ENCODE measurements at places on chromosomes 4 and X.

GRCh38 chrX:8955511-8955910, 78.4 kb downstream of the FAM9B start:
- H3K27me3 ChIP-seq: no peaks in the 10 kb centered on the region
- H3K27ac ChIP-seq: no peak overlapping the region
- no peaks in the 10 kb centered on the region for H3K4me1 ChIP-seq
- H3K4me3 ChIP-seq: no peak overlapping the region
- H3K36me3 ChIP-seq: no peaks in the 10 kb centered on the region

GRCh38 chr4:76611616-76612207, 176.7 kb downstream of the SHROOM3 start:
- H3K27me3 ChIP-seq: no peaks in the 10 kb centered on the region
- no peak overlapping the region for H3K27ac ChIP-seq
- no peaks in the 10 kb centered on the region for H3K36me3 ChIP-seq

GRCh38 chr4:158860856-158861255, 92.0 kb downstream of the FNIP2 start:
- H3K4me1 ChIP-seq: no peaks in the 10 kb centered on the region
- H3K4me3 ChIP-seq: no peak overlapping the region
- no peak overlapping the region for H3K27ac ChIP-seq
- DNase-seq: no peak

DNA sequence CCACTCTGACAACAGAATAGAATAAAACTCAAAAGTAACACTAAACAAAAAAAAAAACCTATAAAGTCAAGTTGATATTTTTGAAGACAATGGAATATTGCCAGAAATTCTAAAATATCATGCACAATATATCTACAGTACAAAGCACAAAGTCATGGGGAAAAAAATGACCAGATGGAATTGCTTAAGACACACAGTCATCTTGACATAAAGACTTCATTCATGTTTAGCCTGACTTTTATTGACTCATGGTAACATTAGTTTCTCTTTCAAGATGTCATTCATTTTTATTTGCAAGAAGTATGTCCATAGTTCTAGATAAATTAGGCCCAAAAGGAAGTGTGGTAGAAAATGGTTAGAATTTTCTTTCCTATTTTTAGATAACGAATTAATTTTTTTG, 259.1 kb downstream of the CAMK2D start:
- H3K4me3 ChIP-seq: no peak overlapping the region
- H3K36me3 ChIP-seq: peaks cover 5% of the 10 kb centered on the region
- DNase-seq: no peak
- no peaks in the 10 kb centered on the region for H3K27me3 ChIP-seq
- H3K27ac ChIP-seq: no peak overlapping the region
- H3K4me1 ChIP-seq: no peaks in the 10 kb centered on the region

GRCh38 chrX:40570346-40571093, 10.2 kb upstream of the ATP6AP2 start:
- no peaks in the 10 kb centered on the region for H3K36me3 ChIP-seq
- H3K27me3 ChIP-seq: no peaks in the 10 kb centered on the region
- H3K4me1 ChIP-seq: no peaks in the 10 kb centered on the region
- no peak for DNase-seq

GRCh38 chr4:123060039-123060770, 137.8 kb upstream of the NUDT6 start:
- no peaks in the 10 kb centered on the region for H3K4me1 ChIP-seq
- H3K27ac ChIP-seq: no peak overlapping the region
- no peaks in the 10 kb centered on the region for H3K36me3 ChIP-seq
- H3K4me3 ChIP-seq: no peak overlapping the region

GRCh38 chr4:140038031-140038533, 115.9 kb downstream of the MAML3 start:
- no peak for DNase-seq
- no peaks in the 10 kb centered on the region for H3K27me3 ChIP-seq
- no peak overlapping the region for H3K27ac ChIP-seq
- H3K4me3 ChIP-seq: no peak overlapping the region
- no peaks in the 10 kb centered on the region for H3K4me1 ChIP-seq

DNA sequence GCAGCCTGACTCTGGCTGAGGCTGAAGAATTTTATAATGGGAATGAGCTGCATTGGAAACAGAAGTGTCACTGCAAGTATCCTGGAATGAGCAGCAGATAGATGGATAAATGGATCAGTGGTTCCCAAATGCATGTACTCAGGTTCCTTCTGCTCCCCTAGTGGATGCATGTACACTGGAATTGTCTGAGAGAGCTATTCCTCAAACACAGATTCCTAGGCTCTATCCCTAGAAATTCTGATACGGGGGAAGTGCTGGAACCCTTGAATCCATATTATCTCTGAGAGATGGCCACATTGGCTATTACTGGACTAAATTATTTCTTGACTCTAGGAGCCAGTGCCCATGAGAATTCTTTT, 64.8 kb downstream of the TMEM131L start:
- H3K36me3 ChIP-seq: no peaks in the 10 kb centered on the region
- no peaks in the 10 kb centered on the region for H3K27me3 ChIP-seq
- H3K4me1 ChIP-seq: peaks cover 47% of the 10 kb centered on the region
- H3K27ac ChIP-seq: no peak overlapping the region
- no peak overlapping the region for H3K4me3 ChIP-seq

DNA sequence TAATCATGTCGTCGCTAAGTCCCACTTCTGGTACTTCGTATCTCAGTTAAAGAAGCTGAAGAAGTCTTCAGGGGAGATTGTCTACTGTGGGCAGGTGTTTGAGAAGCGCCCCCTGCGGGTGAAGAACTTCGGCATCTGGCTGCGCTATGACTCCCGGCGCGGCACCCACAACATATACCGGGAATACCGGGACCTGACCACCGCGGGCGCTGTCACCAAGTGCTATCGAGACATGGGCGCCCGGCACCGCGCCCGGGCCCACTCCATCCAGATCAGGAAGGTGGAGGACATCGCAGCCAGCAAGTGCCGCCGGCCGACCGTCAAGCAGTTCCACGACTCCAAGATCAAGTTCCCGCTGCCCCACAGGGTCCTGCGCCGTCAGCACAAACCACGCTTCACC, 11.3 kb downstream of the PNCK start:
- no peak for DNase-seq
- no peaks in the 10 kb centered on the region for H3K27me3 ChIP-seq
- H3K4me1 ChIP-seq: no peaks in the 10 kb centered on the region
- no peak overlapping the region for H3K27ac ChIP-seq
- H3K4me3 ChIP-seq: no peak overlapping the region

DNA sequence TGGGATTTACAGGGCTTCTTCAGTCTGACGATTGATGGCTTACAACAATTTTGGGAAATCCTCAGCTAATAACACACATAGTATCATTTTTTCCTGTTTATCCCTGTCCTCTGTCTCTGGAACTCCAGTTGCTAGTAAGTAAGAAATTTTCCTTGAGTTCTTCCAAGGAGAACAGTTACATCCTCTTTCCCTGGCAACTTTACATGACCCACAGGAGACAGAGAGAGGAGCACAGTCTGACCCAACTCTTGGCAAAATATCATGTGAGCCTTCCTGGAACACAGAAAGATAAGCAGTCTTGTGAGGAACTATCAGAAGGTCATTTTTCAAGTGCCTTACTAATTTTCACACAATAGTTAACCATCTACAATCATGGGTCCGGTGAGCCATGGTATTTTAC, 578.7 kb upstream of the PABPC4L start:
- H3K36me3 ChIP-seq: no peaks in the 10 kb centered on the region
- no peaks in the 10 kb centered on the region for H3K4me1 ChIP-seq
- no peak overlapping the region for H3K4me3 ChIP-seq
- H3K27me3 ChIP-seq: no peaks in the 10 kb centered on the region
